Immature natural killer cell (primary cell): ENCODE measurements at places on chromosomes 2 and 18.

GRCh38 chr2:65700720-65701119 lies 268.3 kb upstream of the SPRED2 start:
- no peak for DNase-seq

- DNase-seq, result no peak
Observed at GRCh38 chr2:7073901-7074300, 156.7 kb downstream of the RNF144A start.

GRCh38 chr2:234588054-234588430 lies 91.2 kb upstream of the ARL4C start:
- DNase-seq, result no peak

- no peak for DNase-seq
Observed at GRCh38 chr2:122634920-122635319, 879.5 kb downstream of the TSN start.
